ENCODE measurements at places on chromosomes 1 and 21.

GRCh38 chr1:227447531-227447990 is 115.8 kb upstream of the ZNF678 start:
- no peak for DNase-seq

- DNase-seq, result no peak
These were observed 41.5 kb downstream of the C4BPA start for GRCh38 chr1:207145401-207146058.

DNA sequence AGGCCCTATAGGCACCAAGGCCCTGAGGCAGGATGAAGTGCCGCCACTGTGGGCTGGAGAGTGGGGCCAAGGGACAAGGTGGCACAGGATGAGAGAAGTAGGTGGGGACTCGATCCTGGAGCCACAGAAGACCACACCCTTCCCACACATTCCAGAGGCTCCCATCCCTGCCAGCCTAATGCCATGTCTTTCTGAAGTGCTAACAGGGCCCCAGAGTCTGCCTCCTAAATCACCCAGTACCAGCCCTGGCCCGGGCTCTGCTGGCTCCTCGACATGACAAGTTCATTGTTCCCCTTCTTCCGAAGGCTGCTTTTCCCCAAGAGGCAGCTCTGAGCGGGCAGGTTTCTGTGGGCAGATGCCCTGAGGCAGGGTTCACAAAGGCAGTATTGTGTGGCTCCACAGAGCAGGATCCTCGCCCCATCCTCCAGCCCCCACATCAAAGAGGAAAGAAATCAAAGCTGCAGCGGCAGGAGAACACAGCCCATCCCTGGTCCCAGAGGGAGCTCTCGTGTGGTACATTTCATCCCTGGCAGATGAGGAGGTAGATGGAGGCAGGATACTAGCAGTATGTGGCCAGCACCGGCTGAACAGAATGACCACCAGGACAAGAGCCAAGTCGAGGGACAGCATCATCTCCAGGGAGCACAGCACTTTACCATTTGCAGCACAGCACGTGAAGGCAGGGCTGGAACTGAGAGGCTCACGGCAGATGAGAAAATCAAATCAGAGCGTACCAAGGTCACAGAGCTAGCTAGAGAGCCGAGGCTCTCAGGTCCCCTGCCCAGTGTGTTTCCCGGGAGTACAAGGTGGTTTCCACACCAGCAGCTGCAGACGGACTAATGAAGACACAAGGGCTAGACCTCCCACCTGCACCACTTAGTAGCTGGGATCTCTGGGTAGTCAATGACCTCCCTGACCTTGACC is 64.8 kb downstream of the SYF2 start:
- DNase-seq, result no peak

GRCh38 chr1:27762033-27762432 is 11.0 kb upstream of the STX12 start:
- DNase-seq, result no peak

DNA sequence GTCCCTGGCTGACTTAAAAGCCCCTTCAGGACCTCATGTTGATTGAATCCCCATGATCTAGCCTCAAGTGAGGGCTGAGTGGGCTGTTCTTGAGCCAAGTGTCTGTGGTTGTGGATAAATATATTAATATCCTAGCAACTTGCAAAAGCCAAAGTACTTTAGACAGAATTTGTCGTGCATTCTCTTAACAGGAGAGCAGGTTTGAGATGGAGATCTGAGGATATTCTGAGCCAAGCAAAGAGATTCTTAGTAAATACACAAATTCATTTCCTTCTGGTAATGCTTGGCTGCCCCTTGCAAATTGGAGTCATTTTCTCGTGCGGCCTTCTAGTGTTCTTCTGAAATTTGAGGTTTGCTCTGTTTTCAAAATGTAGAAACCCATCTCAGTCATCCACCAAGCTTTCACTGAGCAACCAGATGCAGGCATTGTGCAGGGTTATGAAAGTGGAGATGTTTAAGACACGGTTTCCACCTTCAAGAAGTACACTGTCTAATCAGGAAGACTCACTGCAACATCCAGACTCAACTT is 242.1 kb upstream of the JUN start:
- DNase-seq, result no peak

DNA sequence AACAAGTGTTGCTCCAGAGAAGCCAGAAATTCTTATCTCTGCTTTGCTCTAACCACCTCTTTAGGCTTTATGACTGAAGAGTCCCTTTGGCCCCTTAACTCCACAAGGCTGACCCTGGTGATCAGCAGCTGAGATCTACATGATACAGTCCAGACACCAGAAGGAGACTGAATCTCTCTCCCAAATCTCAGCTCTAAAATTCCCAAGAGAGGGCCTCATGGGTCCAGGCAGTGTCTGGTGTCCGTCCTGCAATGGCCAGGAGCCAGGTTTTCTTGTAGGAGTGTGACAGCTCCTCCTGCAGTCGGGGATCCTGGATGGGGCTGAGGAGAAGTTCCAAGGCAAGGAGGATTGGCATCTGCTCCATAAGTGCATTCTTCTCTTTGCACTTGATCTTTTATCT is 35.3 kb downstream of the L1TD1 start:
- DNase-seq, result no peak

- no peak for DNase-seq
These were observed 47.0 kb upstream of the SDC3 start for GRCh38 chr1:30955448-30956015.

GRCh38 chr1:183831311-183831710 is 26.4 kb downstream of the RGL1 start:
- DNase-seq, result no peak

- no peak for DNase-seq
These were observed 422.9 kb downstream of the PTBP2 start for GRCh38 chr1:97144527-97144926.

GRCh38 chr1:109089242-109090015 is 1.1 kb upstream of the TMEM167B start:
- peak; percentile 90 for DNase-seq
